ENCODE measurements at places on chromosomes 3 and 15. TPM values are rescaled to one million over a fixed set of nuclear protein-coding genes. Genes with fewer than 3 reads are reported as not detected.

VGLL3 gene
- 8.5 TPM for total RNA-seq

KCNMB3 gene
- total RNA-seq, result 0.91 TPM

SUMF1 gene
- total RNA-seq, result 21.2 TPM

GHSR gene
- not detected for total RNA-seq

UBL7 gene
- total RNA-seq, result 40.7 TPM

ASB14 gene
- total RNA-seq, result not detected

RARRES1 gene
- total RNA-seq, result 11.0 TPM

PLA2G4D gene
- not detected for total RNA-seq

SKOR1 gene
- 0.03 TPM for total RNA-seq

ANKUB1 gene
- total RNA-seq, result not detected

Measured in A549 treated with DMSO at 1 μM for 4 hours (cell line).